ENCODE measurements at places on chromosomes 2 and 18.

- no peak for DNase-seq
These were observed 67.1 kb downstream of the RAB31 start for GRCh38 chr18:9775178-9775577.

DNA sequence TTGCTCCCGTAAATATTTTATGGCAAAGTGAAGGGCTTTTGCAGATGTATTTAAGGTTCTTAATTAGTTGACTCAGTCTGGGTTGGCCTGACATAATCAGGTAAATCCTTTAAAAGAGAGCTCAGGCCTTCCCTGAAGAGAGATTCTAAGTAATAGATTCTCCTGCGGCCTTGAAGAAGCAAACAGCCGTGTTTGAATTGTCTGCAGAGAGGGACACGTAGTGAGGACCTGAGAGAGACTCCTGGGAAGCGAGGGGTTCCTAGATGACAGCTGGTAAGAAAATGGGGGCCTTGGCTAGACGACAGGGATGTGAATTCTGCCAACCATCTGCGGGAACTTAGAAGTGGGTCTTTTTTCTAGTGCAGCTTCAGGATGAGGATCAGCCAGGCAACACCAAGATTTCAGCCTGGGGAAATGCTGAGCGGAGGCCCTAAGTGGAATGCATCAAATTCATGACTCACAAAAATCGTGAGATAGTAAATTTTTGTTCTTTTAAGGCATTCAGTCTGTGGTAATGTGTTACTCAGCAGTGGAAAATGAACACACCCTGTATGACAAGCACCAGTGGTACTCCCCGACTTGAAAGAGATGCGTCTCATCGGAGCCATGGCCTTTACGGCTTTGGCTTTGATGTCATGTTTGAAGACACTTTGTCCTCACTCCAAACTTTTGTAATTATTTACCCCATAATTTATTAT is 62.1 kb upstream of the SMIM21 start:
- DNase-seq: no peak

DNA sequence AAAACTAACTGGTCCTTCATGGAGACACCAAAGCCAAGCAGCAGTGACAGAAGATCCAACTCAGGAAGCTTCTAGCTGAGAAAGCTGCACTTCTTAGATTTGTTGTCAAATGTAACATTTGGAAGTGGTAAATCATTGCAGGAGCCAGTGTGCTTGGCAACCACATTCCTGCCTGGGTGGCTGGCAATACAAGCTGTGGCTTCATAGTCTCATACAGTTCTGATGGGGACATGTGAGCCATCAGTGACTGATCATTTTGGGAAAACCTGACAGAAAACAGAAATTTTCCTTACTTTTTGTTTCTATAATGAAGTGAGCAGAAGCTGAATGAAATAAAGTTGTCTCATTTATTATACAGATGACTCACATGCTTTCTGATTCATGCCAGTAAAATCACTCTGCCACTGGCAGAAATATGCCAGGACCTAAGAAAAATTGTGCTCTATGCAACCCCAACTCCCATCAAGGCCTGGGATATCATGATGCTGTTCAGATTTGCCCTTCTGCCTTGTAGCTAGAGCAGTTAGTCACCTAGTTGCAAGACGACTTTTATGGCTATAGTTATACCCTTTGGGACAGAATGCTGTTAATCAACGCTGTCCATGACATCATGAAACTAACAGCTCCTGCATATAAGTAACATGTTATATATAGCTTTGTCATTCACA is 508.1 kb downstream of the ADCYAP1 start:
- DNase-seq: no peak

- no peak for DNase-seq
These were observed 43.6 kb downstream of the QPCT start for GRCh38 chr2:37388074-37388473.

DNA sequence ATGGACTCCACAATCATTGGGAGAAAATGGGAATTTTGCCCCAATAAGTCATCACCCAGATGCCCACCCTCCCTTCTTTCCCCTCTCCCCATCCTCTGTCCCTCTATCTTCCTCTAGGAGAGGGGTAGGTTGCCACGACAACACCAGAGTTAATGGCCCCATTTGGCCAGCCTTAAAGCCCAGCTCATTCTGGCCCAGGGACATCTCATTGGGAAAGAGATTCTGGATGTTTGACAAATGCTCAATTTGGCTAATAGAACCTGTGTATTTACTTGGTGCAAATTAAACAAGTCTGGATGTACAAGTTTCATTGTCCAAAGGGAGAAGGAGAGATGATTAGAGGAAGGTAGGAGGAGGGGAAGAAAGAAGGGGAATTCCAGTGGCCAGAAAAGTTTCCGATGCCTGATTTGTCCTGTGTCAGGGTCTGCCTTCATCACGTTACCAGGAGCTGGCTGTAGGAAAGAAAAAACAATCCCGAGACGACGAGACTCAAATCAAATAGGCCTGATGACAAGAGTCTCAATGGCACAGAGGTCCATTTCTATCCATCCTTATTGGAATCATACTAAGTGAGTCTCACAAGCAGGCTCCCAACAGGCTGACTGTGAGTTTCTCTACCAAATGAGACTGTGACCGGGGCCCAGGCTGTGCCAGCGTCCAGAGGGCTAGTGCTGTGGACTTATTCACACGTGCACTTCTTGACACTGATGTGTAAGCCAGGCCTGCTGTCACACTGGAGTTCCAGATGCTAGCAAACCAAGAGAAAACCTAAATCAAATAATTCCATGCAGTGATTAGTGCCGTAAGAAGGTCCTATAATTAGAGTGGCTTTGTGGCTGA is 265.2 kb upstream of the APCDD1 start:
- no peak for DNase-seq

GRCh38 chr18:34370704-34371395 is 146.1 kb upstream of the NOL4 start:
- DNase-seq: no peak

DNA sequence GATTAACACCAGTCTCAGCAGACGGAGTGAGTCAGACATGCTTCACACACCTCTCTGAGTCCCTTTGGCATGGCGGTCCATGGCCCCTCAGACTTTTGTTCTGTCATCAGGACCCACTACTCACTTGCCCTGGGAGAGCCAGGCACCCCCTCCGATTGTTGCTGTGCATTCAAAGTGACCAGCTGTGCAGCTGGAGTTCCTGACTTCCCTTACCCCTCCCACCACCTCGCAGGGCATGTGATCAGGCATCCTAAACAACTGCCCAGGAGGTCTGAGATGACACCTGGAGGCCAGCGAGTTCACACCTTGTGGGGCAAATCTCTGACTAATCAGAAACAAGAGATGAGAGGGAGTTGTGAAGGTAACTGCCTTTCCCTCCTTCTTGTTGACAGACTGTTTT is 35.3 kb upstream of the HDAC4 start:
- no peak for DNase-seq

DNA sequence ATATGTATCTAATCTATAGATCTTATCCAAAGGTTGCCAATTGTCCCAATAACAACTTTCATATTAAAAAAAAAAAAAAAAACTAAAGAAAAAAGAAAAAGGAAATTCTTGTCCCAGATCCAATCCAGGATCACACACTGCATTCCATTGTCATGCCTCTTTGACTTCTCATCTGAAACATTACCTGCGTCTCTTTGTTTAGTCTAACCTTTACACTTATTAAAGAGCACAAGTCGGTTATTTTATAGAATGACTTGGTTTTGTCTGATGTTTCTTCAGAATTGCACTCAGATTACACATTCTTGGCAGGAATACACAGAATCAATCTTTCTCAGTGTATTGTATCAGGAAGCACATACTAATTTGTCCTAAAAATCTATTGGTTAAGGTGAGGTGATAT is 392.5 kb upstream of the KLHL29 start:
- DNase-seq: no peak

GRCh38 chr2:208235860-208236259 is 19.0 kb downstream of the IDH1 start:
- DNase-seq: no peak

- DNase-seq: no peak
These were observed 83.8 kb downstream of the DOCK10 start for GRCh38 chr2:224958462-224958857.

GRCh38 chr2:112812318-112813267 is 24.0 kb downstream of the IL1B start:
- no peak for DNase-seq

DNA sequence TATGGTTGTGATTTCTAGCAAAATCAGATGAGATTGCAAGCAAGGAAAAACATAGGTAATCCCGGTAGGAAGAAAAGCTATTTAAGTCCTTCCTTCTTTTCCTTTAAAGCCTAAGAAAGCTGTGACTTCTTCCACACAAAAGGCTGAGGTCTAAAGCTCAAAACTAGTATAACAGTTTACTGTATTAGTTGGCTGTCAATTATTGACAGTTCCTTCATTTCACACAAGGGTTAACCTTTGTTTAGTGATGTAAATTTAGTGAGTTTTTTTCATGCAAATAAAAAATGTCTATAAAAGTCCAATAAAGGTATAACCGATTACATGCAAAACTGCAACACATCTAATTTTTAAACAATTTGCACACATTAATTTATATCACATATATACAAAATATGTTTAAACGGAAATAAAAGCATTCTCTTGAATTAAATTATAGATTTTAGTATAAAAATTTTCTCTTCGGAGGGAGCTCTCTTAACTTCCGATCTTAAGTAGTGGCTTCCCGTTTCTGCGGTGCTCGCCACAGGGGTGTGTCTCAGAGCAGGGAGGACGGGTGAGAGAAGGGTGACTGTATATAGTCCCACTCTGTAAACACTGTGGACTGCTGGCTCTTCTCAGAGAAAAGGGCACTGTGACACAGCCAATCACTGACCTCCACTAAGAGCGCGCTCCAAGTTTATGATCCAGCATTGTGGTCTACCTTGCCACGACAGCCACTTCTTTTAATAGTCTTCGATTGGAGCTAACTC is 33.4 kb downstream of the TTR start:
- DNase-seq: no peak

- DNase-seq: no peak
These were observed 16.6 kb downstream of the POLE4 start for GRCh38 chr2:74975016-74975415.

GRCh38 chr2:45469314-45470099 is 141.6 kb downstream of the SRBD1 start:
- peak; percentile 81 for DNase-seq

GRCh38 chr18:54616220-54616848 is 25.3 kb downstream of the DYNAP start:
- no peak for DNase-seq

- DNase-seq: no peak
These were observed 154.7 kb upstream of the HS6ST1 start for GRCh38 chr2:128473175-128474035.

GRCh38 chr2:36351291-36351690 is 4.3 kb upstream of the CRIM1 start:
- DNase-seq: no peak

GRCh38 chr2:100142393-100142792 is at the start of gene AFF3:
TSS of gene AFF3 (minus strand) at chr2:100142590. CDS start at chr2:100104454, 38,136 bp downstream.
- no peak for DNase-seq

GRCh38 chr2:145022666-145023333 is 502.9 kb upstream of the ZEB2 start:
- DNase-seq: no peak

DNA sequence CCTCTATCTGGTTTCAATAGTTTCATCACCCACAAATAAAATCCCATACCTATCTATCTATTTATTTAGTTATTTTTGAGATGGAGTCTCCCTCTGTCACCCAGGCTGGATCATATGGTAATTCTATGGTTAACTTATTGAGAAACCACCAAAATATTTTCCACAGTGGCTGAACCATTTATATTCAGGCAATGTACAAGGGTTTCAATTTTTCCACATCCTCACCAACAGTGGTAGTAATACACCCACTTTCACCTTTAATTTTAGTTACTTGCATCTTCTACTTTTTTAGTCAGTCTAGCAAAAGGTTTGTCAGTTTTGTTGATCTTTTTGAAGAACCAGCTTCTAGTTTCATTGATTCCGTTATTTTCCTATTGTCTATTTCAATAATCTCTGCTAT is 46.1 kb upstream of the PHLPP1 start:
- DNase-seq: no peak

- DNase-seq: no peak
These were observed 158.6 kb downstream of the PIK3C3 start for GRCh38 chr18:42113529-42114191.

- DNase-seq: no peak
These were observed 81.7 kb upstream of the CTAGE1 start for GRCh38 chr18:22499421-22499820.

- no peak for DNase-seq
These were observed 34.5 kb downstream of the EMILIN2 start for GRCh38 chr18:2881088-2881839.

GRCh38 chr2:523698-524270 is 153.4 kb downstream of the TMEM18 start:
- no peak for DNase-seq

DNA sequence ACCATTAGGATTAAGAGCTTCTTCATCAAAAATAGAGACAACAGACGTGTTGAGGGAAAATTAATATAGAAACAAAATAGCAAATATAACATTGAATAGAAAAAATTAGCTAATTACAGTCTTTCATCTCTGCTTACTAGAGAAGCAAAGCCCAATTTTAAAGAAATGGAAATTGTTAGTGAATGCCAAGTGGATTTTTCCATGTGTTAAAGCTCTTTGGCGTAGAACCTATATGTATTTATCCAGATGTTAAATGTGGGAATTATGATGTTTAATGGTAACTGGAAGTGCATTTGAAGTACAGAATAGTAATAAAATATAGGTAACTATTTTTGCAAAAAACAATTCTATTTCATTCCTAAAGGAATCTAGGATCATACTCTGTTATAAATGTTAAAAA is 212.0 kb upstream of the COL3A1 start:
- no peak for DNase-seq

DNA sequence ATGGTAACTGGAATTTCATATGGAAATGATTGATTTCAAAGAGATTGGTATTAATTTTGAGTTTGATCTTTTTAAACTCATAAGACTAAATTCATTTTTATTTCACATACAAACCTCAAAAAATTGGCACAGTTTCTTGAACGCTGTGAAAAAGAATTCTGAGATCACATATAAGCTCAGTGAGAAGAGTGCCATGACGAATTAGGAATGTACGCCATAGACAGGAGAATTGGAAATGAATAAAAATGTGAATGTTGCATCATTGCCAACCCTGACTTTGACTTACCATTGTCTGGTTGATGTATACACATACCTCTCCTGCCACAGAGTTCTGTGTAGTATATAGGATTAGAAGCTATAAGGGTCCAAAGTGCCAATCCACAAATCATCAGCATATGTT is 290.4 kb upstream of the ZC3H15 start:
- no peak for DNase-seq

DNA sequence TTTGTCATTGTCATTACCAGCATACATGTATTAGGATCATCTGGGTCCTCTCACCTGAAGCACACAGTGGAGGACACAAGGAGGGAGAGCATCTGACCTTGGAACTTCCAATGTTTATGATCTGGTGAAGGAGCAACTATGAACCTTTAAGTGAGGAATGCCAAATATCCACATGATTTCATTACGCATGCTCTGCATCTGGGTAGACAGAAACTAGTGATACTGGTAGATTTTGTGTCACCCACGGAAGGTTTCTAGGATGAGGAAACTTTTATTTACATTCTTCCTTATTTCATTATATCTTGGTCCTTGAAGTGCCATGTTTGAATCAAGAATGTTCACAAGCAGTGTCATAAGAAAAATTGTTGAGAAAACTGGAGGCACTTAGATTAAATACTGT is 32.1 kb downstream of the SPC25 start:
- no peak for DNase-seq
